ENCODE measurements at places on chromosomes 7 and 10.

DNA sequence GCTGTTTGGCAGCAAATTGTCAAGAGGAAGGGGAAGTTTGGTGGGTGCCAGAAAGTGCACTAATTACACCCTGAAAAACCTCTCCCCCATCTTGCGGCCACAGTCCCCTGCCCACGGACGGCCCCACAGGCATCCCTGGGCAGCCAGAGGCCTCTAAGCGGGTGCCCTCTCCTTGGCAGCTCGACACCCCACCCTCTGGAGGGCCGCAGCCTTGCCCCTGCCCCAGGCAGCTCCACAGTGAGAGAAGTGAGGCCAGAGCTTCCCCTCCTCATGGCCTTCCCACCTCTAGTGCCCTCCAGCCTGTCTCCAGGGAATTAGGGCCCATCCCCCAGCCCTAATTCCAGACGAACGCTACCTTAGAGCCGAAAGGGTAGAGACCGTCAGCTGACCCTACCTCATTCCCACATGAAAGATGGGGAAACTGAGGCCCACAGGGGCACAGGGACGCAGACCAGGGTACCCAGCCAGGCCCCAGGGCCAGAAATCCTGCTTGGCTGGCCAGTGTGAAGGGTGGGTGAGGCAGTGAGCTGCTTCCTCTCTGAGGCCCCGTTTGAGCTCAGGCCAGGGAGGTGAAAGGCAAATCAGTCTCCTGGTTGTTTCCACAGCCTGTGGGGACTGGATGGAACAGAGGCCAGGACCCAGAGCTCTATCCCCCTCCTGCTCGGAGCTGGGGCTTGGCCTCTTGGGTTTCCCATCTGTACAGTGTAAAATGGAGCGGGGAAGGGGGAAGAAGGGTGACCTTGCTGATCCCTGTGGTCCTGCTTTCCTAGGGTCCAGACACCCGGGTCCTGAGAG lies 10.0 kb downstream of the ZCCHC24 start:
- DNase-seq, result no peak

DNA sequence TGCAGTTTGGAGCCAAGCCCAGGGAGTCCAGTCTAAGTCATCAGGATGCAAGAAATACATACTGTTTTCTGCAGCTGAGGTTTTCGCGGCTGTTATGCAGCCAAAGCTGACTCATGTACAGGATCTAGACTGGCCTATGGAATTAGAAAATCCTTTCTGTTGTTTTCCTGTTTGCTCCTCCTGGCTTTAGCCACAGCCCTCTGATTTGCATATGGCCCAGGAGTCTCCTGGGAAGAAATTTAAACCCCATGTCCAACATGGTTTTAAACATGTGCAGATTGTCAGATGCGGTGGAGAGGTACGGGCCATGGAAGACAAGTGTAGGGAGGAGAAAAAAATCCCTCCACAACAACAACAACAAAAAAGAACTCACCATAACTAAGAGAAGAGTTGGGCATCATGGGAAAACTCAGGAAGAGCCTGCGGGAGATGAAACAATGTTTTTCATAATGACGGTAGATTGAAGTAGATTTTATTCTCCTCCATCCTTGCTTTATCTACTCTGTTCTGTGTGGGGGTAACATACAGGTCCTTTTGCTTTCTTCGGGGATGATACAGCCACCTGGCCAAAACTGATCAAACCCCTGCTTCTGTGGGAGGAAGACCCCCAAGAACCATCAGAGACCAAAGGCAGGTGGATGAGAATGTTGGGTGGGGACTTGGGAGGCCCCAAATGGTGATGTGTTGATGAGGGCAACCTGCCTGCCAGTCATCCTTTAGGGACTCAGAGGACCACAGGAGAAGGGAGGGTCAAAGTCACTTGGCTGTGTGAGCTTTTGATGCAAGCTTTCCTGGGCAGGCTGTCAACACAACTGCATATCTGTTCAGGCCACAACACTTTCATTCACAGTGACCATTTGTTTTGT lies 29.8 kb upstream of the GNA12 start:
- peak; percentile 37 for DNase-seq

DNA sequence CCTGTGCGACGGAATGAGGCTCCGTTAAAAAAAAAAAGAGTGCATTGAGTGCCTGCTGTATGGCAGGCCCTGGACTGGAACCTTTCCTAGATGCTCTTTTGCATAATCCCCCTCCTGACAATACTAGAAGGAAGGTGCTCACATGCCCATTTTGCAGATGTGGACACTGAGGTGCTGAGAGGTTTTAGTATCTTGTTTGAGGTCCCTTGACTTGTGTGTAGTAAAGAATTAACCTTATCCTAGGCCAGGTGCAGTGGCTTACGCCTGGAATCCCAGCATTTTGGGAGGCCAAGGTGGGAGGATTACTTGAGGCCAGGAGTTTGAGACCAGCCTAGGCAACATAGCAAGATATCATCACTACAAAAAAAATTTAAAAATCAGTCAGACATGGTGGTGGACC lies 46.6 kb downstream of the TMEM130 start:
- DNase-seq, result no peak

GRCh38 chr10:123472606-123473005 lies 193.5 kb upstream of the GPR26 start:
- DNase-seq, result no peak

- DNase-seq, result no peak
Observed at GRCh38 chr10:14016011-14016536, 314.6 kb downstream of the FRMD4A start.

DNA sequence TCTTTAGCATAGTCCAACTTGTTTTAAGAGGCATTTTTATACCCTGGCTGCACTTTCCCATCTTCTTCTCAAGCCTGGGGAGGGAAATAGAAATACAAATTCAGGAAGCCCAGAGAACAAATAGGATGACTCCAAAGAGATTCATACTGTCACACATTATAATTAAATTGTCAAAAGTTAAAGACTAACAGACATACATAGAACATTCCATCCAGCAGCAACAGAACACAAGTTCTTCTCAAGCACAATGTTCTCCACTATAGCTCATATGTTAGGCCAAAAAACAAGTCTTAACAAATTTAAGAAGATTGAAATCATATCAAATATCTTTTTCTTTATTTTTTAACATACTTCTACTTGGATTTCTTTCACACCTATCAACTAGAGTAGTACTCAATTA lies 75.7 kb downstream of the ANKRD7 start:
- DNase-seq, result no peak

DNA sequence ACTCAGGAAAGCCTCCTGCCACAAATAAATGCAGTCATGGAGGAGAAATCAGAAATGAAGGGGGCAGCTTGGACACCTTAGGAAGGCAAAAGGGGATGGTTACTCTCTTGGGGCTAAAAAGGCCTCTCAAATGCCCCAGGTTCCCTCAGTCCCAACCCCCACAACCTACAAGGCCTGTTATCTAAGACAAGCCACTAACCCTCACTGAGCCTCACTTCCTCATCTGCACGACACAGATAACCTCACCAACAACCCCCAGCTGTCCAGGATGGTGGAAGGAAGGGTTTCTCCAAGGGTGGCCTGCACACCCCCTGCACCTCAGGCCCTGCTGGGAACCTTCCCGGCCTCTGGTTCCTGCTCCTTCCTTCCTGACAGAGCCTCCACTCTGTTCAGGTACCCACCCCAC lies 29.2 kb downstream of the SORBS1 start:
- no peak for DNase-seq

Measured in NCI-H1417 (cell line).